ENCODE measurements at places on chromosomes 1 and 21.

DNA sequence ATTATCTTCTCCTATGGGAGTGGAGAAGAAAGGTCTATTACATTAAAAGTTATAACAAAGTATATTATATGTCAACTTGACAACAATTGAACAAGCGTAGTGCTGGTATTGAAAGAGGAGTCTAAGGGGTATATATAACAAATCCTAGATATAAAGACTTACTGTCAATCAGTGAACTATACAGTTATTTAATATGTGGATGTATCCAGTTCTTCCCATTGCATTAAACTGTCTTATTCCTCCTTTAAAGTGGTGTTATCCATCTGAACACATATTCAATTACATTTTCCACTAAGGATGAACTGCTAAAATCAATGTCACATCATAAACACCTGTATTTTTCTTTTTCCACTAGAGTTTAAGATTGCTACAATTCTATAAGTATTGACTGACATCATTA, 438.8 kb downstream of the DPYD start:
- DNase-seq, result no peak

- no peak for DNase-seq
Measured at GRCh38 chr1:205576011-205576410, 55.8 kb downstream of the ELK4 start.

- DNase-seq, result no peak
Measured at GRCh38 chr1:60596791-60597750, 485.3 kb upstream of the NFIA start.

GRCh38 chr1:84758968-84759491, 68.8 kb upstream of the SSX2IP start:
- DNase-seq, result no peak

DNA sequence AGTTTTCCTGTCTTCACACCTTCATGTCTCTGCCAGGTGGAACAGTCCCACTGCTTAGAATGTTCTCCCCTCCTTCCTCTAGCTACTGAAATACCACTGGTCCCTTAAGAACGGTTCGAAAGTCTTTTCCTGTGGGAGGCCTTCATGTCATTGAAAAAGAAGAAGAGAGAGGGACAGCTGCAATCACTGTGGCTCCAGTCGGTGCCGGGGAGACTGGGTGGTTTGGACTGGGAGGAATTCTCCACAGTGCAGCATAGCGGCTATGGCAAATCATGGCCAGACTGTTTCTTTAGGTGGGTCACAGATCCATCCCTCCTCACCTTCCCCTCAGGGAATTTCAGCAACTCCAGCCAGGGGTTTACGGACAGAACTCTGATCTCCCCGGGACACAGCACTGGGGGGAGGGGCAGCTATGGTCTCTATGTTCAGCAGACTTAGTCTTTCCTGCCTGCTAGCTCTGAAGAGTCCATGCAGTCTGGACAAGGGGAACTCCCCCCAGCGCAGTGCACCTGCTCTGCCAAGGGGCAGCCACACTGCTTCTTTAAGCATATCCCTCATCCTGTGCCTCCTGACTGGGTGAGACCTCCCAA, 567.2 kb downstream of the SMYD3 start:
- no peak for DNase-seq

DNA sequence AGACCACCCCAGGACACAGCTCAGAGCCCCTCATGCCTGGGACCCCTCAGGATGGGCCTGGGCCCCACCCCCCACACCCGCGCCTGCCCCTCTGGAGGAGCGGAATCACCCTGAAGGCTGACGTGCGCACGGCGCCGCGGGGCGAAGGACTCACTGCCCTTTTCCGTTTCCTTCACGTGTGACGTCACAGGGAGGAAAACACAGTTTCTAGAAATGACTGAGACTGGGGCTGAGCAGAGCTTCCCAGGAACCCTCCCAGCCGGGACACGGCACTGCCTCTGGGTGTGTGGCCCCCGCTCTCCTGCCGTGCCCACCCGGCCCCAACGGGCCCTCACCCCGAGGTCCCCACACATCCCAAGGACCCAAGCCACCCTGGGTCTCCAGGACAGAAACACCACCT, 5.4 kb upstream of the TNFRSF4 start:
- DNase-seq, result peak; percentile 37

GRCh38 chr1:101474039-101474665, 237.3 kb downstream of the S1PR1 start:
- no peak for DNase-seq

DNA sequence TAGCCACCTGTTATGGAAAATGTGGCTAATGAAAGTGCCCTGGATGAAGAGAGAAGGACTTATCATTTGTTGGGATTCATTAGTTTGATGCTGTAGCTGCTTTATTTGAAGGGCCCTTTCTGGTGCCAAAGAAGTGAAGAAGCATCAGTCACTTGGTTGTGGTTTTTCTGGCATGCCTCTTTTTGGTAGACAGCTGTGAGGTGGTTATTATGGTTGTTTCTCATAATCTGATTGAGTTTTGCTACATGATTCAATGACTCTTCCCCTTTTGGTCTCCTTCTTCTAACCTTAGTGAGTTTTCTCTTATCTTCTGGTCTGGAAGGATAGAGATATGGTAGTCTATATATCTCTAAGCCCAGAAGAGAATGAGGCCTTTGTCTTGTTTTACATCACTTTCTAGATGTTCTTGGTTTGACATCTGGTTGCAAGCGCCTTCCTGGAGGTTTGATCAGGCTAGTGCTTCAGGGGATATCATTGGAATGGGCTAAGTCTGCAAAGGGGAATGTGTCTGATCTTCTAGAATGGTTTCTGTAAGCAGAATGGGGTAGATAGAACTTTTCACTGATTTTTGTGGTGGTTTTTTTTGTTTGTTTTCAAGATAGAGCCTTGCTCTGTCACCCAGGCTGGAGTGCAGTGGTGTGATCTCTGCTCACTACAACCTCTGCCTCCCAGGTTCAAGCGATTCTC, 26.0 kb downstream of the ARID1A start:
- DNase-seq, result no peak

DNA sequence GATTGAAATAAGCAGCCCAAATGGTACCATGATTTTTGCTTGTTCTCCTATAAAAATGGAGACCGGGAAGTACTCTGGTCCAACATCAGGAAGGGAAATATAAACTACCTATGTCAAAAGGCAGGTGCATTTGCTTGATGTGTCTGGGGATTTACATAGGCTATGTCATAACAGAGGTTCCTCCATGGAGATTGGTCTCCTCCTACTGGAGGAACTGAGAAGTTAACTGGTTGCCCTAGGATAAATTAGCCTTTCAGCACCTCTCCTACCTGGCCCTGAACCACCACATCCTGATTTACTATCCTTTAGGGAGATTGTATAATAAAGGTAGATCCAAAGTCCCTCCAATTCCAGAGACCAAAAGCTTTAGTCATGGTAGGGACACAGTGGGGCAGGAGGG, 1109.3 kb upstream of the B3GALT2 start:
- DNase-seq, result peak; percentile 15

DNA sequence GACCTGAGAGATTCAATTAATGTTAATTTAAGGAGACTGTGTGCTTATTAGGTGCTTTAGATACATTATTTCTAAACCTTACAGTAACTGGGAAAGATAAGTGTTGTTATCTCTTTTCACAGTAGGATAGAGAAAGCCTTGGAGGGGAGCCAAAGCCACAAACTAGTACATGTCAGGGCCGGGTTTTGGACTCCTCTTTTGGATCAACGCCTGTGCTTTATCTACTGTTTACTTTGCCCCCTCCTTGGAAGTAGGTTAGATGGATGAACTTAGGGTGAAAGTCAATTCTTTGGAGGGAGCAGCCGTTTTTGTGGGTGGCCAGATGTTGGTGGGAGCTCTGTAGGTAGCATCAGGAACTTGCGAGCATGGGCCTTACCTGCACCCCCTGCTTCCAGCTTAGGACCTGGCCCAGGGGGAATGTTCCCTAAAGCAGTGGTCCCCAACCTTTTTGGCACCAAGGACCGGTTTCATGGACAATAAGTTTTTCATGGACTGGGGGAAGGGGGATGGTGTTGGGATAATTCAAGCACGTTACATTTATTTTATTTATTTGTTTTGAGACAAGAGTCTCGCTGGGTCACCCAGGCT, 1.7 kb downstream of the HHAT start:
- DNase-seq, result no peak

GRCh38 chr1:116254776-116255175, 118.3 kb upstream of the ATP1A1 start:
- DNase-seq, result no peak

DNA sequence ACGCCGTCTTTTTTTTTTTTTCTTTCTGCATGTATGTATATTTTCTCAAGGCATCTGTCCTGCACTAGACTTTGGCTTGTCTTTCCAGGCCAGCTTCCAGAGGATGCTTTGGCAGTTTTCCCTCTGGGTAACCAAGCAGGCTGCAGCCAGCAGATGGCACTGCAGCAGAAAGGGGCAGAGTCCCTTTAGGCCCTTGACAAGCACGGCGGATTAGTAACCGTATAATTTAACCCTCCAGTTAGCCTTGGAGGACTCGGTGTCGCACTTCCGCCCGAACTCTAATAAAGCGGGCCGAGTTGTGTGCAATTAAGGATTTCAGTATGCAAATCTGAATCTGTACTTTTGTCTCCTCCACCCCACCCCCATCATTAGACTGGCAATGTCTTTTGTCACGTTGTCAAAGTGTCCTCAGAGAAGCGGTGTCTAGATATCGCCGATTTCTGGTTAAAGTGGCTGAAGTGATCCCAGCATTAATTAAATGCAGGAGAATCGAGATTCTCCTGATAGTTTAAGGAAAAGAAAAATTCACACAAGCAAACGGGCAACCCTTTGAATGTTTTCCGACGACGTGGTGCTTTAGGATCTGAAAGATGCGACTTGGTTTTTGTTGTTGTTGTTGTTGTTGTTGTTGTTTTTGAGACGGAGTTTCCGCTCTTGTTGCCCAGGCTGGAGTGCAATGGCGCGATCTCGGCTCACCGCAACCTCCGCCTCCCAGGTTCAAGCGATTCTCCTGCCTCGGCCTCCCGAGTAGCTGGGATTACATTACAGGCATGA, 1.1 kb upstream of the TMEM167B start:
- no peak for DNase-seq

- peak; percentile 68 for DNase-seq
Measured at GRCh38 chr1:52423771-52424170, 19.4 kb downstream of the PRPF38A start.

DNA sequence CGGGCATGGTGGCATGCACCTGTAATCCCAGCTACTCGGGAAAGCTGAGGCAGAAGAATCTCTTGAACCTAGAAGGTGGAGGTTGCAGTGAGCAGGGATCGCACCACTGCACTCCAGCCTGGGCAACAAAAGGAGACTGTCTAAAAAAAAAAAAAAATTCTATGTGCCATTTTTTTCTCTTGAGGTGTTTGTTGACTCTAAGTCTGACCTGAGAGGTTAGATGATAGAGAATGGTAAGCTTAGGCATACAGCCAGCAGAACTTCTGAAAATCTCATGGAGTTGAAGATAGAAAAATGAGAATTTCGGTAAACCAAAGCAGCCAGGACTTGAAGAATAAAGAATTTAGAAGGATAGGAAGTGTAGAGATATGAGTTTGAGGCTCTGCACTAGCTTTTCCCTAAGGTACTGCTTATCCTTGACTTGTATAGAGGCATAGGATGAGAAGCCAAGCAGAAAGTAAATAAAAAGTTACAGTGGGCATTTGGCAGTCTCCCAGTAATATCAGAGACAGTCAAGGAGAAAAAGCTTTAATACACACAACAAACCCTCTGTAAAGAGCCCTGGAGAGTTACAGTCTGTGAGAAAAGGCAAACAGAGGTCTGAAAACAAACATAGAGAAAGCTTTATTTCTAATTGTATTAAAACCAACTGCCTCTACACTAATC, 24.3 kb downstream of the F13B start:
- DNase-seq, result no peak

DNA sequence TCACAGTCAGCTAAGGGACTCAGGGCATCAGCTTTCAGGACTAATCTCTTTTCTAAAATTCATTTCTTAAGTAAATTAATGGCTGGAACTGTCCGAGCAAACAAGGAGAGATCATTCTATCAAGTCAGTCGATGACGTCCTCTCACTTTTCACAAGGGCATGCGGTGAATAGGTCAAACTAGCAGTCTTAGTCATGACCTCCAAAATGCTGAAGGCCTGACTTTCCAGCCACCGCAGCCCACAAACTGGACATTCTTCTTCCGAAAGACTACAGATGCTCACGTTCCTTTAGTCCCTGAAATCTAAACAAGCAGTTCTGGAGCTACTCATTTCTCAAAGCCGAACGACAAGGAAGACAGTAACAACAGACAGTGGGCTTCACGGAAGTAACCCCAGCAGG, 127.9 kb downstream of the TIAM1 start:
- DNase-seq, result no peak

- no peak for DNase-seq
Measured at GRCh38 chr21:16125274-16125673, 395.5 kb downstream of the USP25 start.

DNA sequence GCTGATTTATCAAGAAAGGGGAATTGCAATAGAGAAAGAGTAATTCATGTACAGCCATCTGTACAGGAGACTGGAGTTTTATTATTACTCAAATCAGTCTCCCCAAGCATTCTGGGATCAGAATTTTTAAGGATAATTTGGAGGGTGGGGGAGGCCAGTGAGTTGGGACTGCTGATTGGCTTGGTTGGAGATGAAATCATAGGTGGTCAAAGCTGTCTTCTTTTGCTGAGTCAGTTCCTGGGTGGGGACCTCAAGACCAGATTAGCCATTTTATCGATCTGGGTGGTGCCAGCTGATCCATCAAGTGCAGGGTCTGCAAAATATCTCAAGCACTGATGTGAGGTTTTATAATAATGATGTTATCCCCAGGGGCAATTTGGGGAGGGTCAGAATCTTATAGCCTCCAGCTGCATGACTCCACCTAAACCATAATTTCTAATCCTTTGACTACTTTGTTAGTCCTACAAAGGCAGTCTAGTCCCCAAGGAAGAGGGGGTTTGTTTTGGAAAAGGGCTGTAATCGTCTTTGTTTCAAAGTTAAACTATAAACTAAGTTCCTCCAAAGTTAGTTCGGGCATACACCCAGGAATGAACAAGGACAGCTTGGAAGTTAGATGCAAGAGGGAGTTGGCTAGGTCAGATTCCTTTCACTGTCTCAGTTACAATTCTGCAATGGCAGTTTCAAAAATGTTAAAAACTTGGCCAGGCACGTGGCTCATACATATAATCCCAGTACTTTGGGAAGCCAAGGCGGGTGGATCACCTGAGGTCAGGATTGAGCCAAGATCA, 16.9 kb upstream of the RAB3B start:
- no peak for DNase-seq

- DNase-seq, result no peak
Measured at GRCh38 chr1:70656361-70656760, 245.3 kb downstream of the CTH start.

DNA sequence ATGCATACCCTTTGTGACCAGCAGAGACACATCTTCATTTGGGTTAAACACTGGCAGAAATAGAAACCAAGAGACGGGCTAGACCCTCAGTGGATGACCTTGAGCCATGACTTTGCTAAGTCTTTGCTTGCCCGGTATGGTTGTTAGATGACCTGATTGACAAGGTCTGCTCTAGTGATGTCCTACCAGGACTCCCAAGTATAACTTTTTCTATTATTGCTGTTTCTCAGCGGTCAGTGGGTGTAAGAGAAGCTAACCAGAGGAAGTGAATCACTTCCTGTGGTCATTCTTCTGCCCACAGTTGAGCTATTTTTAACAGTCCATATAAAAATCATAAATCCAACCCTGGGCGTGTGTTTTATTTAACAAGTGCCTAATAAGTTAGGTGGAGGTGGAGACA, 126.2 kb upstream of the ETS2 start:
- DNase-seq, result no peak

GRCh38 chr1:63033211-63033610, 249.3 kb downstream of the ATG4C start:
- no peak for DNase-seq

- DNase-seq, result no peak
Measured at GRCh38 chr1:246579818-246580217, 13.6 kb downstream of the CNST start.
